CD4-positive, alpha-beta T cell treated with Interleukin-1 beta for 1 hour (primary cell): ENCODE measurements at places on chromosomes 2 and 18.

DNA sequence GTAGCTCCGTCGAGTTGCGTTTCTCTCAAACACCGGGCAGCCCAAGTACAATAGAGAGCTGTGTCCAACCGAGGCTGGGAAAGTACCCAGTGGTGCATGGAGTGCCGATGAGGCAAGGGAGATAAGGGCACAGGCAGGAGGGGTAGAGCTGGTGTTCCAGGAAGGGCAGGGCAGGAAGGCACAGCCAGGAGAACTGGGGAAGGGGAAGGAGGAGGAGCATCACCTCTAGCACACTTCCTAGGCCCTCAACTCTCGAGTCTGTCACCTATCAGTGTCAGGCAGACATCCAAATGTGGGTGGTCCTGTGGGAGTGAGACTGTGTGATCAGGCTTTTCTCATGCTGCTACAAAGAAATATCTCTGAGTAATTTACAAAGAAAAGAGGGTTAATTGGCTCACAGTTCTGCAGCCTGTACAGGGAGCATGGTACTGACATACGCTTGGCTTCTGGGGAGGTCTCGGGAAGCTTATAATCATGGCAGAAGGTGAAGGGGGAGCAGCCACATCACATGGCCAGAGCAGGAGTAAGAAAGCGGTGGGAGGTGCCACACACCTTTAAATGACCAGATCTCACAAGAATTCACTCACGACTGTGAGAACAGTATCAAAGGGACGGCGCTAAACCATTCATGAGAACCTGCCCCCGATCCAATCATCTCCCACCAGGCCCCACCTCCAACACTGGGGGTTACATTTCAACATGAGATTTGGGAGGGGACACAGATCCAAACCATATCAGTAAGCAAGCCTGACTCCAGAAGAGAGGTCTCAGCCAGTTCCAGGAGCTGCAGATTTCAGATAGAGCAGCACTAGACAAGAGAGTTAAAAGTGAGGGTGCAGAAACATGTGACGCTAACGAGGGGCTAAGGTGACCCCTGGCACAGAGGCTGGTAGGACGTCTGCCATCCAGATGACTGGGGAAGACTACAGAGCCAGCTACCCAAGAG, 75.7 kb downstream of the MBOAT2 start:
- DNase-seq, result no peak

DNA sequence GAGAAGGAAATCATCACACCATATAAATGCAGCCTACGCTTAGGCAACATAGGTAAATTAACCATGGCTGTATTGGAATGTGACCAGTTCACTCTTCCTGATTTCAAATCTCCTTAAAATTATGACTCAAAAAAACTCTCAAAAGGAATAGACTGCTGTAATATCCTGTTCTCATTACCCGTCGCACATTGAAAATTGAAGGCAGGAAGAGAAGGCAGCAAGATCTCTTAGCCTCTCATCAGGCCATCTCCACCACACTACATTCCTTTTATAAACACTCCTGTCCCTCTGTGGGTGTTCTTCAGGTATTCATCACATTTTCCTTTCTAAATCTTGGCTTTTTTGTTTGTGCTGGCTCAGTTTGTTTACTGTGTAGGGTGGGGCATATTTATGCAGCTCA, 83.2 kb downstream of the PPP1R1C start:
- DNase-seq, result no peak

- DNase-seq, result no peak
Observed at GRCh38 chr2:195356026-195356425, 301.0 kb upstream of the SLC39A10 start.

DNA sequence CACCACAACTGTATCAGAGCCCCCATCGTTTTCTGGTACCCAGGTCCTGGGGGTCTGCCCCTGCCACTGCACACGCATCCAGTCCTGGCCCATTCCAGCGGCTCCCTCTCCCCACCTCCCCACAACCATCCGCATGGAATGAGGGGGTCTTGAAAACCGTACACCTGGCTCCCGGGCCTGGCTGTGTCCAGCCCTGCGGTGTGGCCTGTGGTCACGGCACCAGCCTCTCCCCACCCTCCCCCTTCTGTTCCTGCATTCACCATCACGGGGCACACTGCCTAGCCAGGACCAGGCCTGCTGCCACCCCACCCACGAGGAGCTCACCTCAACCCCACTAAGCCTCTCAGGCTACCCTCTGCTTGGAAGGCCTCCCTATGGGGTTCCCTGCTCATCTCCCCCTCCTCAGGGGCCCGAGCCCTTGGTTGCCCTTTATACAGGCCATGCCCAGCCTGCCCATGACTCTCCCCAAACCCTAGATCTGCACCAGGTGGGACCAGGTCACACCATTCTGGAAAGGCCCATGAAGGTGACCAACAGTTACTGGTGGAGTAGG, 11.4 kb downstream of the GPR35 start:
- DNase-seq, result no peak

- no peak for DNase-seq
Observed at GRCh38 chr2:10357193-10358169, 54.8 kb downstream of the HPCAL1 start.

GRCh38 chr18:67875060-67875459, 358.5 kb upstream of the DSEL start:
- no peak for DNase-seq

DNA sequence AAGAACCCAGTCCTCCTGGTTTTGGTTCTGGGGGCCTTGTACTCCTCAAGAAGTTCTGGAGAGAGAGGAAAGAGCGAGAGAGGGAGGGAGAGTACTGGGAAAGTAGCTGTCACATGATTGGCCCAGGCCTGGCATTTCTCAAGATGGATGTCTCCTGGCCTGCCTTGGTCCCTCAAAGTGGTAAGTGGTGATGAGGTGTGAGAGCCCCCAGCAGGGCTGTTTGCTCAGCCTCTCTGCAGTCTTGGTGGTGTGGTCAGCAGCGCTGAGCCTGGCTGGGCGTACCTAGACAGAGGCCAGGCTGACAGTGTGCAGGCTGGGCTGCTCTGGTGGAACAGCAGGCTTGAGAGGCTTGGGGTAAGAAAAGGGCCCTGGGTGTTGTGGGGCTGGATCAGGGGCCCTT, 2.5 kb downstream of the SPEG start:
- DNase-seq, result no peak

DNA sequence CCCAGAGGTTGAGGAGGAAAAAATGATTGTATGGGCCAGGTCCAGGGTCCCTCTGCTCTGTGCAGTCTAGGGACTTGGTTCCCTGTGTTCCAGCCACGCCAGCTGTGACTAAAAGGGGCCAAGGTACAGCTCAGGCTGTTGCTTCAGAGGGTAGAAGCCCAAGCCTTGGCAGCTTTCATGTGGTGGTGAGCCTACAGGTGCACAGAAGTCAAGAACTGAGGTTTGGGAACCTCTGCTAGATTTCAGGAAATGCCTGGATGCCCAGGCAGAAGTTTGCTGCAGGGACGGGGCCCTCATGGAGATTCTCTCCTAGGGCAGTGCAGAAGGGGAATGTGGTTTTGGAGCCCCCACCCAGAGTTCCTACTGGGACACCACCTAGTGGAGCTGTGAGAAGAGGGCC, 10.6 kb upstream of the MBP start:
- no peak for DNase-seq
